ENCODE measurements at places on chromosomes 5 and 9.
A peak's percentile ranks its signal among the peaks of the same experiment; 100 is the strongest.

- peak; percentile 6 for DNase-seq
Measured at GRCh38 chr5:24110004-24110615, 534.7 kb downstream of the CDH10 start.

DNA sequence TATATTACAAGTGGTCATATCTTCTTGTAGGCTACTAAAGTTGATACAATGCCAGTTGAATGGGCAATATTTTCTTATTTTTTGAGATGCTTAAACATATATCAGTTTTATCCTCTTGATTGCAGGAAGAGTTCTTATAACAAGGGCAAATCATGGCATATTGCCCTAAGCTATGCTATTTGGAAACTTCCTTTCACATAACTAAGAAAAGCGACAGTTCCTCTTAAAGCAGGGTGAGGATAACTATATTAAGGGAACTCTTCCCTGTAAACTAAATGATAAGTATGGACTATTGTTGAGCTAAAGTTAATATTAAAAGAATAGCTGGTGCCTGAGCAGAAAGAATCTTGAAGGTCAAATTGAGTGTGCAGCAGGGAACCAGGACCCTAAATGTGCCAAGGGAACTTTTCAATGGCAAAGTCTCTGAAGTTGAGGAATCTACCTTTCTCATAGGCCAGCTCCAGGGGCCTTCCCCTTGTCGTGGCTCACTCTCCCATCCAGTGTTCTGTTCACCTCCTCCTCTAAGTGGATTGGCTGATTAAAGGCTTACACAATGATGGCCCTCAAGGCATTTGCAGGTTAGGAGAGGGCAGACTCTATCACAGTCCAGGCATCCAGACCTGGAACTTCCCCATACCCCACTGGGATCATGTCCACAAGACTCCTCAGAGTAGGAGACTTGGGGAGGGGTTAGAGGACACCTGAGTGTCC lies 26.8 kb downstream of the FYB1 start:
- DNase-seq = no peak

GRCh38 chr5:54148067-54148845 lies 162.1 kb downstream of the ARL15 start:
- DNase-seq = no peak

DNA sequence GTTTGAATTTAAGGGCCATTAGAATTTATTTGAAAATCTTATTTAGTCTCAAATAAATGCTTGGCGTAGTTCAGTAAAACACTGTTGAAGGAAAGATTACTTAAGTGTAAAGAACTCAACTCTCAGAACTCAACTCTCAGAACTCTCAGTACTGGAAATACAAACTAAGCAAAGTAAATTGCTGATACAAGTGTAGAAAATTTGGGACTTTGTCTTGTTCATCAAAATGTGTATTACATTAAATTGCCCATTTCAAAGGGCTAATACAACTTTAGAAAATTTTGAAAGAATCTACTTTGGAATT lies 99.4 kb downstream of the CSNK1G3 start:
- DNase-seq = no peak

DNA sequence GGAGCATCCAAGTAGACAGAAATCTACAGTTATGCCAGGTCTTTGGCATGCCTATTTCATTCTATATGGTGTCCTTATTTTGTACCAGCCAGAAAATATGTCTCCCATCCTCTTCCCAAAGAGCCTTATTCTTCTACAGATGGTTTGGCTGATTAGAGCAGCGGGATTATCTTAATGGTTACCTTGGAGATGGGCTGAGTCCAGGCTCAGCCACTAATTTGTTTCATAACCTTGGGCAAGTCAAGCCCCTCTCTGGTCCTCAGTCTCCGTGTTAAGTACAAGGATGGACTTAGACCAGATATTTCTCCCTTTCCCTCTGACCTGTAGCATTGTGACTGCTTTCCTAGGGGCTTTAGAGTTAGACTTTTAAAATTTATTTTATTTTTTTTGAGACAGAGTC lies 11.1 kb upstream of the GLE1 start:
- no peak for DNase-seq

- peak; percentile 72 for DNase-seq
Measured at GRCh38 chr5:138840103-138840502, 35.0 kb downstream of the LRRTM2 start.

- DNase-seq = no peak
Measured at GRCh38 chr9:124222918-124223720, 34.6 kb upstream of the NEK6 start.

DNA sequence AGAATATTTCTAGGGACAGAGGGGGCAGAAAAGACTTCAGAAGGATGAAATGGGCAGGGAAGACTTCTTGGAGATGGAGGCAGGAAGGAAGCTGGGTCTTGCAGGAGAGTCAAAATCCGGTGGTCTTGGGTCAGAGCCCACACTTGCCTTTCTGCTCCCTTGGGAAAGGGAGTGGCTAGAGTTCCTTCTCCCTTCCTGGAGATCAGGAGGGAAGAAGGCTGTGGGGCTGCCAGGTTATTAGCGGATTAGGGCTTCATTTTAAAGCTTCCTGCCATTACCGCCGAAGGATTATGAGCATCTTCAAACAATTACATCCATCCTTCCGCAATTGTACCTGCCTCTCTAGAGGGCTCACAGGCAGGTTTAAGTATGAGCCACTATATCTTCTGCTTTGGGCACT lies 19.2 kb upstream of the SYNPO start:
- DNase-seq = no peak

DNA sequence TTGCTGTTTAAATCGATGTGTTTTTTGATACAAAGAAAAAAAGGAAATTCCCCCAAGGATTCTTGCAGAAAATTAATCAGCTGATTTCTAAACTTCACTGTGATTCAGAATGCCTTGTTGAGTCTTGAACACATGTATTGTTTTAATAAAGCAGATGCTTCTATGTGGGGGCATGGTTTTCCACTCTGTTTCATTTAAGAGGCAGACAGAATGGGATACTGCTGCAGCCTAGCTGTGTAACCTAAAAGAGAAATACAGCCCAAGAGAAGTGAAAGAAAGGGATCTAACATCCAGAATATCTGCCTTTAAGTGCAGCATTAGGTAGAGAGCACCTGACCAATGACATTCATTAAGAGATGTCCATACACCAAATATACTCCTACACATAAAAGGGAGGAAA lies 365.1 kb upstream of the CCNH start:
- no peak for DNase-seq

GRCh38 chr9:98972716-98973115 lies 29.0 kb downstream of the COL15A1 start:
- DNase-seq = no peak

- DNase-seq = no peak
Measured at GRCh38 chr5:31317665-31318064, 124.2 kb downstream of the CDH6 start.

- DNase-seq = no peak
Measured at GRCh38 chr9:8030095-8030494, 230.5 kb upstream of the DMAC1 start.

DNA sequence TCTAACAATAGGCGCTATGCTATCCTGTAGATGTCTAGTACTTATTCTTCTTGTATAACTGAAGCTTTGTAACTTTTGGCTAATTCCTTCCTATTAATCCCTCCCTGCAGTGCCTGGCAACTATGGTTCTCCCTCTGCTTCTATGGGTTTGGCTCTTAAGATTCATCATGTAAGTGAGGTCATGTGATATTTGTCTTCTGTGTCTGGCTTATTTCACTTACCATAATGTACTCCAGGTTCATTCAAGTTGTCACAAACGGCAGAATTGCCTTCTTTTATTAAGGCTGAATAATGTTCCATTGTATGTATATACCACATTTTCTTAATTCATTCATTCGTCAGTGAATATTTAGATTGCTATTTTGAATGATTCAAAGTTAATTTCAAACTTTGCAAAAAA lies 149.9 kb upstream of the GAS1 start:
- no peak for DNase-seq
